ENCODE measurements at places on chromosomes 7 and 10.

- DNase-seq, result no peak
Measured at GRCh38 chr10:108582387-108582786, 1340.9 kb downstream of the XPNPEP1 start.

- no peak for DNase-seq
Measured at GRCh38 chr7:24653316-24654085, 80.2 kb downstream of the PALS2 start.

DNA sequence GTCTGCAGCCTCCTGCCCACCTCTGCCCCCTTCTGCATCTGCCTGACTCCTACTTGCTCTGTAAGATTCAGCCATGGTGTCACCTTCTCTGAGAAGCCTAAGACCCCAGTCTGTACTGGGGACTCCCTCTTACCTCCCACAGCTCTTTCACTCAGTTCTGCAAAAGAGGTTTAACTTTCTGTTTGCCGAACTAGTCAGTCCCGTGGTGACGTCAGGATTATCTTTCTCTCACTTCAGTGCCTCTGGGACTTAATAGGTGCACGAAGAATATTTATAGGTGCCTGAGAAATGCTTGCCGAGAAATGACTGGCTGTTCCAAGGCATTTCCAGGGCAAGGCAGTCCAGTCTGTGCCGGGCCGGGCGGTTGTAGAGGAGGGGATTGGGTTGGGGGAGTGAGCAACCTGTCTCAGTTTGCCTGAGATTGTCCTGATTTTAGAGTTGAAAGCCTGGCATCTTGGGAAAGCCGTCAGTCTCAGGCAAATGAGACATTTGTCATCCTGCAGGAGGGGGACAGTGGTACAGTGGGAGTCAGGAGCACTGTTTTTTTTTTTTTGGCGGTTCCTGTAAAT is 227.5 kb upstream of the NPVF start:
- DNase-seq, result no peak

GRCh38 chr7:29281782-29282541 is 87.4 kb downstream of the CHN2 start:
- DNase-seq, result no peak

DNA sequence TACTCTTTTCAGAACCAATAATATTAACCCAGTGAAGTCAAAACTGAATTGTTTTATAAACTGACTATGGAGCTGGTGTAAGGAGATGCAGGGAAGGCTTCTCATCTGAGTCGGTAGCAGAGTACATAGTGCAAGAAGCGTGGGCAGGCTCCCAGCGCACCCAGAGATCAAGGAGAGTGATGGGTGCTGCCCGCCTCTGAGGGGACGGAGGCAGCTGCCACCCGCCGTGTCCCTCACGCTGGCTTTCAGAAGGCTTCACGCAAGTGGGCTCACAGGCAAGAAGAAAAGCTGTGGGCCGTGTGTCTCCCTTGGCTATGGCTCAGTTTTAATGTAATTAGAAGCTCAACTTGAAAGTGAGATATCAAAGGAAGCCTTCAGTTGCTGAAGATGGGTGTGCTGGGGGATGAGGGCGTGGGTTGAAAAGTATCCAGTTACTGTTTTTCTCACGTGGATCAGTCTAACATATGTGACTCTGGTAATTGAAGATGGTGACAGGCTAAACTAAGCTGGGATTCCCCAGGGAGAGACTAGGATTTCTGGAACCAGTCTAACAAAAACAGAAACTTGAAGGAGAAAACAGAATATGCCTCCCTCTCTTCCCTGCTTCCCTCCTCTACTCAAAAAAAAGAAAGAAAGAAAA is 159.9 kb downstream of the MGMT start:
- DNase-seq, result no peak

- no peak for DNase-seq
Measured at GRCh38 chr10:11256896-11257295, 239.2 kb downstream of the CELF2 start.

GRCh38 chr7:113338071-113338696 is 219.8 kb upstream of the SMIM30 start:
- peak; percentile 93 for DNase-seq

DNA sequence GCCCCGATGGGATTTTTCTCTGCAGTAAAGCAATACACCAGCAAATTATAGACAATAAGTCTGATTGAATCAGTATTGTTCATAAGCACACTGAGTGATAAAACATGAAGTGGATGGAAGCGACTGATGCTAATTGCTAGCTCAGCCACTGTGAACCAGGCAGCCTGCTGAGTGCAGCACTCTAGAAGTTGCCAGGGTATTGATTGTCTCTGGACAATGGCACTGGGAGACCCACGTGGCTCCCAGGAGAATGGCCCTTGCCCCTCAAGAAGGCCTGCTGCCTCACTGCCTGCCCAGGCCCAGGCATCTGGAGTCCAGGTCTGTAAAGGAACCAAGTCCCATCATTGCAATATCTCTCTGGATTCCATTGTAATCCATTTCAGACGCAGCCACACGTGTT is 80.4 kb upstream of the TCERG1L start:
- no peak for DNase-seq

- DNase-seq, result no peak
Measured at GRCh38 chr10:5692461-5693358, 8.1 kb downstream of the TASOR2 start.

DNA sequence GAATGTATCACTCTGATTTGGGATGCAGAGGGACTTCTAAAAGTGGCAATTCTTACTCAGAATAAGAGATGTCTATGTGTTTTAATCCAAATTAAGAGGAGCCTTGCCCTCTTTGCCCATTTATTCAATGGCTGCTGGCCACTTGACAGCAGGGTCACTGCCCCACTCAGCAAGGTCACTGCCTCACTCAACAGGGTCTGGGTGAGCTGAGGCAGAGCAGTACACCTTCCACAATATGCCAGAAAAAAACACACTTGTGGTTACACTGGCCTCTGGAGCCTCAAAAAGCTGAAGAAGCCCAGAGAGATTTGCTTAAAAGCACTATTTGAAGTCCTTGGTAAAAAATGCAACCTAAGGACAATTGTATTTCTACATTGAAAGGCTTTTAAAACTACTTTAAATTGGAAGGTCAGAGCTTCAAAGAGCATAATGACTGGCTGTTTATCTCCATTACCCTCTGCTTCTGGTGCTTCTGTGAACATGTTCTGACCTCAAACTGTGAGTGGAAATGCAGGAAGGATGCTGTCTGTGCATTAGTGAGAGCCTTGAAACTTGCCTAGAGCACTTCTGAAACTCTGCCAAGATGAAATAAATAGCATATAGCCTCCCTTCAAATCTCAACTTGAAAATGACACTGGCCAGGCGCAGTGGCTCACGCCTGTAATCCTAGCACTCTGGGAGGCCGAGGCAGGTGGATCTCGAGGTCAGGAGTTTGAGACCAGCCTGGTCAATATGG is 35.1 kb upstream of the WIPF3 start:
- no peak for DNase-seq

GRCh38 chr7:96685353-96685752 is 24.3 kb downstream of the SEM1 start:
- no peak for DNase-seq

DNA sequence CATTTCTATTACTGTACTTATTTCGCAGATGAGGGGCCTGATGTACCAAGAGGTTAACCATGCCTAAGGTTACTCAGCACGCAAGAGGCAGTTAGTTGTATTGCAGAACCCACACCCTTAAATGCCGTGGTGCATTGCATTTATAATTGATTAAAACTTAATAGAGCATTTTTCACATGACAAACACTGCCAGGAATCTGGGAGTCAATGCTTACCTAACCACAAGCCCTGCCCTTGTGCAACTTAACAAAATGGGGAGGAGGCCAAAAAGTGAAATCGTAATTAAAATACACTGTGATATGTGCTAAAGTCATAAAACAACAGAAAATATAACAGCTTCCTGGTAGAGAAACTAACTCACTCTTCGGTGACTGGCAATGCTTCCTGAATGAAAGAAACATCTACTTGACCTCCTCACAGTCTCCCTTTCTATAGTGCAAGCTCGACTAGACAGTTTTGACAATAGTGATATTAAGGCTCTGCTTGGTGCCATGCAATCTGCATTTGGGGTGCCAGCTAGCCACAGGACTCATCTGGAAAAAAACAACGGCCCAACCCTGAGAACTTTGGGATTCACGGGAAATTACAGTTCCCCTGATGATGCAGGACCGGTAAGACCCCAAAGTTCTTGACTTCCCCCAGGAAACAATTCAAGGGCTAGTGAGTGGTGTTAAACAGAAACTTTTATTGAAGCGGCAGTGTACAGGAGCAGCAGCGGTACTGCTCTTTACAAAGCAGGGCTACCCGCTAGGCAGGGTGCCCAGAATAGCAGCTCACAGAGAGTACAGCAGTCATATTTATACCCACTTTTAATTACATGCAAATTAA is 612.4 kb downstream of the TNS3 start:
- DNase-seq, result no peak

GRCh38 chr7:91267171-91267955 is 3.1 kb downstream of the FZD1 start:
- no peak for DNase-seq

DNA sequence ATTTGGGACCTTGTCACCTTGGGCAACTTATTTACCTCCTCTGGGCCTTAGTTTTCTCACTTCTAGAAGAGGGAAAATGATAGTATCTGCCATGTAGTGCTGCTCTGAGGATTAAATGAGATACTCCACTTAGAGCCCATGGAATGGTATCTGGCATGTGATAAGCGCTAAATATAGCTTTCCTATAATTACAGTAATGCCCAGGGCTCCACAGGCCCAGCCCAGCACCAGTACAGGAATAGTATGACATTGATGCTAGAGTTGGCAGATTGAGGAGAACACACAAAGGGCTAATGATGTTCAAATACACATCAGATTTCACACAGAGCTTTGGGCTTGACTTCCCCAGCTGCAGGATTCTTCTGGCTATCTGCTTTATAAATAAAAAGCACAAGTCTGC is 34.9 kb downstream of the FAS start:
- no peak for DNase-seq

GRCh38 chr10:77422491-77423338 is 214.9 kb downstream of the KCNMA1 start:
- no peak for DNase-seq

DNA sequence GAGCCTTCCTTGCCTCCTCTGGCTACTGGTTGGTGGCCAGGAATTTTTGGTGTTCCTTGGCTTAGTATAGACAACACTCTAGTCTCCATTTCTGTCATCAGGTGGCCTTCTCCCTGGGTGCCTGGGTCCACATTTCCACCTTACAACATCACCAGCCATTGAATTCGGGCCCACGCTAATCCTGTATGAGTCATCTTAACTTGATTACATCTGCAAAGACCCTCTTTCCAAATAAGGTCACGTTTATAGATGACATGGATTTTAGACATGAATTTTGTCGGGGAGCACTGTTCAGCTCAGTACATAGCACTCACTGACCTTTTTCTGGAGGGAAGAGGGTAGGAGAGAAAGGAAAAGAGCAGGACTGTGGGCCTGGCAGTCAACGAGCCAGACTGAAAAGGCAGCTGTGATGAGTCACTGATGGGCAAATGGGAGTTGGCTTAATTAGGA is 39.4 kb downstream of the MMRN2 start:
- DNase-seq, result no peak
